Stimulated activated CD4-positive, alpha-beta T cell treated with anti-CD3 and anti-CD28 coated beads, Interleukin-4, amount 100 ng/mL, for 4 hours (primary cell): ENCODE measurements at places on chromosomes 13 and 19.
A peak's percentile ranks its signal among the peaks of the same experiment; 100 is the strongest.

DNA sequence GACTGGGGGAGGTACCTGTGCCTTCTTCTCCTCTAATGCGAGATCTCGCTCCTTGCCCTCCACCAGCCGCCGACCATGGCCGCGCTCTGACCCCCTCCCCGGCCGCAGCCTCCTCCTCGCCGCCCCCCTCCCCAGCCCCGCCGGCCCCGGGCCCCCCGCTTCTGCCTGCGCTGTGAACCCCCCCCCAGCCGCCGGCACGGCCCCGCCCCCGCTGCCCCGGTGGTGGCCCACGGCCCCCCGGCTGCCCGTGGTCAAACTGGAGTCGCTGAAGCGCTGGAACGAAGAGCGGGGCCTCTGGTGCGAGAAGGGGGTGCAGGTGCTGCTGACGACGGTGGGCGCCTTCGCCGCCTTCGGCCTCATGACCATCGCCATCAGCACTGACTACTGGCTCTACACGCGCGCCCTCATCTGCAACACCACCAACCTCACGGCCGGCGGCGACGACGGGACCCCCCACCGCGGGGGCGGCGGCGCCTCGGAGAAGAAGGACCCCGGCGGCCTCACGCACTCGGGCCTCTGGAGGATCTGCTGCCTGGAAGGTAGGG, at the start of gene CACNG8:
Gene CACNG8, plus strand, starts transcription at position 51 of the 545 bp plus-strand sequence.
- DNase-seq = no peak

GRCh38 chr13:32134241-32135055, 102.9 kb downstream of the FRY start:
- DNase-seq = no peak

DNA sequence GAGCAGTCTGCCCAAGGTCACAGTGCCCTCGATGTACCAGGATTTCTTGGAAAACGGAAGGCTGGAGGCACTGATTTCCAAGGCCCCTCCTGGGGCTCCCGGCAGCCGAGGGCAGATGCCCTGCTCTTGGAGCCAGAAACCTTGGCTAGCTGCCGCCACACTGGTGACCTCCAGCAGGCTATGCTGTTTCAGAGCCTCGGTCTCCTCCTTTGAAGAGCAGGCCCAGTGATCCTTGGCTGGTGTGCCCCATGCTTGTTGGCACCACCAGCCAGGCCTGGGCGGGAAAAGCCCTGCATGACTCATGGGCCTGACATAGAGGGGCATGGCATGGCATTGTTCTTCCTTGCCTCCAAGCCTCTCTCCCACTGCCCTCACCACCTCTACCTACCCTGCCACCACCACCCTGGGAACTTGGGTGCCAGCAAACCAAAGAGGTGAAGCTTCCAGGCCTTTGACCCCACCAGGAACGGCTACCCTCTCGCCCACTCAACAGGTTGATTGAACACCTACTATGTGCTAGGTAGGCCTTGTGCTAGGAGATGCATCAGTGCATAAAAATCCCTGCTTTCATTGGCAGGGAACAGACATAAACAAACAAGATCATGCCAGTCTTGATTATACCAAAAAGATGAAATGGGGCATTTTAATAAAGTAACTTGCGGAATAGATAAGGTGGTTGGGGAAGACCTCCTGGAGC, 1.6 kb upstream of the CLEC11A start:
- DNase-seq = no peak

- no peak for DNase-seq
Observed at GRCh38 chr13:111396457-111396856, 76.0 kb downstream of the TEX29 start.

DNA sequence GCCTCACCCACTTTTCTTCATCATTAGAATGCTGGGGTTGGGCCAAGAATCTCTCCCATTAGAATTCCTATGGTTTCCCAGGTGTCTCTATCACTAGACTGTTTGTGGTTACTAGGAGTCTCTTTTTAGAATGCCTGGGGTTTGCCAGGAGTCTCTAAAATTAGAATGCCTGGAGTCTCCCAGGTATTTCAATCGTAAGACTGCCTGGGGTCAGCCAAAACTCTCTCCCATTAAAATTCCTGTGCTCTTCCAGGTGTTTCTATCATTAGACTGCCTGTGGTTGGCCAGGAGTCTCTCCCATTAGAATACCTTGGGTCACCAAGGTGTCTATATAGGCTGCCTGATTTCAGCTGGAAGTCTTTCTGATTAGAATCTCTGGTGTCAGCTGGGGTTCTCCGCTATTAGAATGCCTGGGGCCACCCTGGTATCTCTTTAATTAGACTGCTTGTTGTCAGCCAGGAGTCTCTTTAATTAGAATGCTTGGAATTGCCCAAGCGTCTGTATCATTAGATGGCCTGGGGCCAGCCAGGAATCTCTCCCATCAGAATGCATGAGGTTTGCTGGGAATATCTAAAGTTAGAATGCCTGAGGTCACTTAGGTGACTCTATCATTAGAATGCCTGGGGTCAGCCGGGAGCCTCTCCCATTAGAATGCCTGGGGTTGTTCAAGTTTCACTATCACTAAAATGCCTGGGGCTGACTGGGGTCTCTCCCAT, 1479.2 kb downstream of the UQCRFS1 start:
- no peak for DNase-seq

DNA sequence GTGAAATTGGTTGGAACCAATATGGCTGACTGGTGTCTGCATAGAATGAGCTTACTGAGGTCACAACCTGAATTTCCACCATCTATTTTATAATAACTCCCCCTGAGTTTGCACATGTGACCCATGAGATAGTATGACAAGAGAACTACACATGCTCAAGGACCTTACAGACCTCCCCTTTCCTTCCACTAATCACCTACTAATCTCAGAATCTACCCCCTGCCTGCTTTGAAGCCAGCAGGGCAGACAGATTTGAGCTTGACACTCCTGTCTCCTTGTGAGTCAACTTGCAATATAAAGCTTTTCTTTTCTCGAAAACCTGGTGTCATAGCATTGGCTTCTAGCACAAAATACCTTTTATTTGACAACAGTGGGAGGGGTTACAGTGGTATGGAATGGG, 248.4 kb downstream of the RFC3 start:
- no peak for DNase-seq

DNA sequence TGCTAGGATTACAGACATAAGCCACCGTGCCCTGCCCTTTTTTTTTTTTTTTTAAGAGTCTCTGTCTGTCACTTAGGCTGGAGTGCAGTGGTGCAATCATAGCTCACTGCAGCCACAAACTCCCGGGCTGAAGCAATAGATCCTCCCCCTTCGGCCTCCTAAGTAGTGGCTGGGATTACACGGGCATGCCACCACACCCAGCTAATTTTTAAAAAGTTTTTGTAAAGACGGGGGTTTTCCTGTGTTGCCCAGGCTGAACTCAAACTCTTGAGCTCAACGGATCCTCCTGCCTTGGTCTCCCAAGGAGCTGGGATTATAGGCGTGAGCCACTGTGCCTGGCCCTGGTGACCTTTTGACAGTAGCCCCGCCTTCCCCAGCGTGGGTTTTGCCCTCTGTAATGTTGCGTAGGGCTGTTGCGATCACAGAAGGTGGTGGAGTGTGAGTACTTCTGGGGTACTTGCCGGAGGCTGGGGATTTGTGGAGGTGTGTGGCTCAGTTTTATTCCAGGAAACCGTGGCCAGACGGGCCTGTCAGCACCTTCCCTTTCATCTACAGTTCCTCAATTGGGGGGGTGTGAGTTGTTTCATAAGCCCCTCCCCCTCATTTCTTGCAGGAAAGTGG, 11.6 kb upstream of the RETN start:
- DNase-seq = peak; percentile 32

GRCh38 chr19:30841934-30842333, 469.8 kb downstream of the ZNF536 start:
- DNase-seq = no peak

- DNase-seq = no peak
Observed at GRCh38 chr13:30998136-30999088, 66.0 kb downstream of the TEX26 start.

DNA sequence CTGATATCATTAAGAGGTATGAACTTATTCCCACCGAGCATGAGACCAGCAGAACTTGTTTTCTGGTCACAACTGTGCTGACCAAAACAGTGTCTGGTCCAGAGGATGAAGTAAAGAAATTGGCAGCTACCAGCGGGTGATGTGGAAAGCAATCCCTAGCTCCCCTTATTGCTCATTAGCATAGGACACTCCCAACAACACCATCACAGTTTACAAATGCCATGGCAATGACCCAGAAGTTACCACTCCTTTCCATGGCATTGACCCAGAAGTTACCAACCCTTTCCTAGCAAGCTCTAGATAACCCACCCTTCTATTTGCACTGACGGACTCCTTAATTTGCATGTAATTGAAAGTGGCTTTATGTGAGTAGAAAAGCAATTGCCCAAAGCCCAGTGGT, 1856.1 kb downstream of the OLFM4 start:
- DNase-seq = no peak

GRCh38 chr19:35790981-35791813, 15.8 kb downstream of the ARHGAP33 start:
- no peak for DNase-seq

DNA sequence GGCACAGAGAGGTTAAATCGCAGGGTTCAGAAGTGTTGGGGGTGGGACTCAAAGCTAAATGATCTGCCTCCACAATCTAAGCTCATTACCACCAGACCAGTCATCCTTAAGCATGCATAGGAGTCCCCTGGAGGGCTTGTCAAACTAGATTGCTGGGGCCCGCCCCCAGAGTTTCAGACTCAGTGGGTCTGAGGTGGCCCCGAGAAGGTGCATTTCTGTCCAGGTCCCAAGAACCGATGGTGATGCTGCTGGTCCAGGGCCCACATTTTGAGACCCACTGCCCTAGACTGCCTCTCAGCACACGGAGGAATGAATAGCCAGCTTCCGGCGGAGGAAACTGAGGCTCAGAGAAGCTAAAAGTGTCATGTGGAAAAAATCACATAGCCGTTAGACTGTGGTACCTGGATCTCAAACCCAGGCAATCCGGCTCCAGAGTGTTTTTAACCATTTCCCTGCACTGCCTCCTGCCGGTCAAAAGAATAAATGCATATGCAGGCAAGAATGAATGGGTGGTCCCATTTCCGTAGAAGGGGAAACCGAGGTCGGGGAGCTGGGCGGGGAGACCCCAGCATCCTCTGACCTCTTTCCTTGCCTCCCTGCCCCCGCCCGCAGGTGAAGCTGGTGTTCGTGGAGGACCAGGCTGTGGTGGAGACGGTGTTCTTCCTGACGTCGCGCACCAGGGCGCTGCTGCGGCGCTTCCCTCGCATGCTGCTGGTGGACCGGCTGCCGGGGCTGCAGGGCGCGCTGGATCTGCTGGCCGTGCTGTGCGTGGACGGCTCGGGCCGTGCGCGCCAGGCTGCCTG, 23.8 kb downstream of the ZSWIM9 start:
- DNase-seq = no peak

DNA sequence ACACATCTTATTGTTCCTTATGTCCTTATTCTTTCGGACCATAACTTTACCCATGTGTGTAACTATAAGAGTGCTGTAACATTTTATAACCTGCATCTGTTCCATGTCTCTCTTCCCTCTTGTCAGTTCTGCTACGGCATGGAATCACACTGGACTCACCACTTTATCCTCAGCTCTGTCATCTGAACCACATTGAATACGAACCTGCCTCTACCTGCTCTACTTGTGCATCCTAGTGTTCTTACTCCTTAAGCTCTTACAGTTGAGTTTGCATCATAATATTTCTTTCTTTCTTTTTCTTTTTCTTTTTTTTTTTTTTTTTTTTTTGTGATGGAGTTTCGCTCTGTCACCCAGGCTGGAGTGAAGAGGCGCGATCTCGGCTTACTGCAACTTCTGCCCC, 180.9 kb downstream of the GPC5 start:
- no peak for DNase-seq

DNA sequence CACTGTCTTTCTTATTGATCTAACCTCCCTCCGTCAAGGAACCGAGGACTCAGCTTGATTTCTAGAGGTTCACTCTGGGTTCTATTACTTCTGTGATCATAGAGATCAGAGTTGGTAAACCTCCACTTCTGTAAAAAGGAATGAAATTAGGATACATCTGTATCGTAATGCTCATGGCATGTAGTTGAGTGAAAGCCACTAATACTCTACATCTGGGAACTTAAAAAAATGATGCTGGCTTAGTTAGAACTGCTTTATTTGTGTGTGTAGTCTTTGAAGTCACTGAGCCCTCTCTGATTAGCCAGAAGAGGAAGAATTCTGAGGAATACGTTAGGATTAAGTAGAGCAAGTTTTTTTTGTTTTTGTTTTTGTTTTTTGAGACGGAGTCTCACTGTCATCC, 140.8 kb downstream of the GGACT start:
- no peak for DNase-seq

DNA sequence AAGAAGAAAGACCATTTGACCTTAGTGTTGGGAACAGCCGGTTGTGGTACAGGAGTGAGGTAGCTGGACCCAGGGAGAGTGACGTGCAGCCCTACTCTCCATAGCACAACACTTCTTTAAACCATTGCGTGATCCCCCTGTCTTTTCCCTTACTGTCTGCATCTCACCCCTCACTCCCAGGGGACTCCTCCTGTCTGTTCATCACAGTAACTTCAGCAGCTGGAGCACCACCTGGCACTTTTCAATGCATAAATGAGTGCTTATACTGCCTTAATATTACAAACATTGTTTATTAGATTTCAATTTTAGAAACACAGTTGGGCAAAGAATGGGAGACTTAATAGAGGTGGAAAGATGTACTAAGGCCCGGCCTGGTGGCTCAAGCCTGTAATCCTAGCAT, 285.5 kb downstream of the UQCRFS1 start:
- DNase-seq = no peak

GRCh38 chr13:52112591-52112990, 16.3 kb downstream of the NEK5 start:
- no peak for DNase-seq

DNA sequence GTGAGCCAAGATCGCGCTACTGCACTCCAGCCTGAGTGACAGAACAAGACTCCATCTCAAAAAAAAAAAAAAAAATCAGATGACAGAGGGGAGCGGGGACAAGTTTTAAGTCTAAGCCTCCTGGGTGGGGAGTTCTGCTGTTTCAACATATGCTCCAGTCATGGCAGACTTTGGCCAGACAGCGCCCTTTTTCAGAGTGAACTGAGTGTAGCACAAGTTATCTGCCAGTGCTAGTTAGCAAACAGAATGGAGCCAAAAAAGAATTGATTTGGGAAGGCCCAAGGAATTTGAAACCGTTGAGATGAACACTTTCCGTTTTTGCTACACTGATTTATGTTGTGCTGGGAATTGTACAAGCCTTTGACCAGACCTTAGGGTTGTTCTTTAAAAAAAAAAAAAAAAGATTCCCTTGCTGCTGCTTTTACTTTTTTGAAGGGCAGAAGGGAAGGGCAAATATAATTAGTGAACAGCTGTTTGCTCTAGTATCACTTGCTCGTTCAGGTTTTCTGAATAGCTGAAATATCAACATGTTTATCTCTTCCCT, 5.7 kb downstream of the ACTN4 start:
- DNase-seq = no peak
